ENCODE measurements at places on chromosomes 13 and 19.

DNA sequence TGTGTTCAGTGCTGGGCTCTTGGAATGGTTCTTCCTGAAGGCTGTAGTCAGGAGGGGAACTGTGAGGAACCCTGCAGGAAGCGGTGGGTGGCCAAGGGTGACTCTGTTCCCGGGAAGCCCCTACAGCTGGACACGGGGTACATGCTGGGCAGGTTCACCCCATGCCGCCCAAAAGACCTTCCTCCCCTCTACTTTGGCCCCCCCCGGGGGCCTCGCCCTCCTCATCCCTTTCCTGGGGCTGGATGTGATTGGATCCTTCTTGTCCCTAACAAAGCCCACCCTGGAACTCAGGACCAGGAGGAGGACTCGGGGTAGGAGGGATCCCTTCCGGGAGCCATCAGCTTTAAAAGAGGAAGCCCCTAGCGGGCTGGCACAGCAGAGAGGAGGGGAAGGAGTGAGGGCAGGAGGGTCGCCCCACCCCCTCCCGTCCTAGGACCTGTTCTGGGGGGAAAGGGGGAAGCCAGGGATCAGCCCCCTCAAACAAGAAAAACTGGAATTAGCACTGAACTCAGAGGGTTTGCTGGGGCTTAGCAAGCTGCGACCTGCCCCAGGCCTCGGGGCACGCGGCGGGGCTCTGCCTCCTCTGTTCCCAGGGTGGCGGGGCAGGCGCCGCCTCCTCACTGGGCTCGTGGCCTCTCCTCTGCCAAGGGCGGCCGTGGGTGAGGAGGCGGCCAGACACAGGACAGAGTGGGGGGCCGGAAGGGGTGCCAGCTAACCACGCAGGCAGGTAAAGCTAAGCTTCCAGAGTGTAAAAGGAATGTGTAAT lies 4.0 kb downstream of the CEBPA start:
- DNase-seq = no peak

GRCh38 chr13:94548821-94549231 lies 47.1 kb downstream of the TGDS start:
- no peak for DNase-seq

- no peak for DNase-seq
These were observed 8.7 kb downstream of the RPL36 start for GRCh38 chr19:5698635-5699422.

DNA sequence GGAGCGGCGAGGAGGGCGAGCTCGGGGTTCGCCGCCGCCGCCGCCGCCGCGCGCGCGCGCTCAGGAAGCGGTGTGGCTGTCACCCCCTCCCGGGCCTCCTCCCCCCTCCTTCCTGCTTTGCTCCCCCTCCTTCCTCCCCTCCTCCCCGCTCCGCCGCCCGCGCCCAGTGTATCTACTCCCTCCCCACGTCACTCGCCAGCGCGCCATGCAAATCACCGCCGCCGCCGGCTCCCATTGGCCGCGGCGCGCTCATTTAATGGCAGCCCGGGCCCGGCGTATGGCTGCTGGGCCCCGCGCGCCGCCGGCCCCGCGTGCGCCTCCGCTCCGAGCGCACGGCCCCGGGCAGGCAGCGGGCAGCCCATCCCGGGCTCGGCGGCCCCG lies 335 bp upstream of the SOX1 start:
- DNase-seq = peak; percentile 18

GRCh38 chr13:72696579-72696978 lies 30.9 kb downstream of the MZT1 start:
- DNase-seq = peak; percentile 31

GRCh38 chr13:38582133-38582532 lies 104.7 kb upstream of the FREM2 start:
- peak; percentile 67 for DNase-seq

DNA sequence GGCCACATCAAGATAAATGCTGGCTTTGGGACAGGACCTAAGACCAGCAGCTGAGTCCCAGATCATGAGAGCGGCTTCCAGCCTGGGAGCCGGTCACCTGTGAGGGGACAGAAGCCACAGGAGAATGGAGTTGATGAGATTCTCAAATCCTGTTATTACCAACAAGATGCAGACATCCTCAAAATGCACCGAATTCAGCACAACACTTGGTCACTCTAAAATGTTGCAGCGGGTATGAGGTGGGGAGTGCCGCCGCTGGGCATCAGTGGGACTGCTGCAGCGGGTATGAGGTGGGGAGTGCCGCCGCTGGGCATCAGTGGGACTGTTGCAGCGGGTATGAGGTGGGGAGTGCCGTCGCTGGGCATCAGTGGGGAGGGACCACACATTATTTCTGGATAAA lies 21.2 kb downstream of the RANBP3 start:
- DNase-seq = no peak

- DNase-seq = peak; percentile 50
These were observed 68.9 kb downstream of the FREM2 start for GRCh38 chr13:38755793-38756192.

- peak; percentile 44 for DNase-seq
These were observed 22.1 kb downstream of the CAPN12 start for GRCh38 chr19:38721979-38722773.

GRCh38 chr13:112772929-112773328 lies 83.1 kb downstream of the ATP11A start:
- no peak for DNase-seq

- DNase-seq = no peak
These were observed 4.3 kb upstream of the RLN3 start for GRCh38 chr19:14023404-14024235.

DNA sequence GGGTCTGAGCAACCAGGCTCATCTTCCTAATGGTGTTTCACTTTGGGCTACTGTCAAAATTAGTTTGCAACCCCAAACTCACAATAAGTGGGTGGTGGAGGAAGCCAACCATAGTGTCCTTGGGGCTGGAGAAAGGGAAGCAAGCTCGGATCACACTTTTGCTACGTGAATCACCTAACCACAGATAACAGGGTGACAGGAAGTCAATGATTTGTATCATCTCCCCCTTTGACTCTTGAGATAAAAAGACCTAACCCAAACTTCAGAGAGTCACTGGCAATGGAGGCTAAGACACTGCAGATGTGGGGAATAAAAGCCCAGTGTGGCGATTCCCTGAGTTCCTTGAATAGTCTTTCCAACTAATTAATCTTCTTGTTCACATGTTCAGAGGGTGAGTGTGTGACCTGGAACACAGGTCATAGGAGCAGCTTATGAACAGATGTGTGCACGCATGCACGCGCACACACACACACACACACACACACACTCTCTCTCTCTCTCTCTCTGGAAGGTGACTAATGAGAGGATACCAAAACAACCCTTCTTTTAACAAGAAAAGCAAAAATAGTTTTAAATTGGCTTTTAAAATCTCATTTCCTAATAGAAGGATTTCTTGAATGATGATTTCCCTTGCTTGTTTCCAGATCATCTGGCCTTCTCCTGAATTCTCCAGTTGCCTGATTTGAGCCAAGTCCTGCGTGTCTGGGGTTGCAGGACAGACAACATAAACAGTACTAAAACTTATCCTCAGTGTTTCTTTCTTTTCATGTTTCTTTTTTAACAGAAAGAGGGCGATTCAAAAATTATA lies 21.2 kb upstream of the DOCK9 start:
- no peak for DNase-seq

DNA sequence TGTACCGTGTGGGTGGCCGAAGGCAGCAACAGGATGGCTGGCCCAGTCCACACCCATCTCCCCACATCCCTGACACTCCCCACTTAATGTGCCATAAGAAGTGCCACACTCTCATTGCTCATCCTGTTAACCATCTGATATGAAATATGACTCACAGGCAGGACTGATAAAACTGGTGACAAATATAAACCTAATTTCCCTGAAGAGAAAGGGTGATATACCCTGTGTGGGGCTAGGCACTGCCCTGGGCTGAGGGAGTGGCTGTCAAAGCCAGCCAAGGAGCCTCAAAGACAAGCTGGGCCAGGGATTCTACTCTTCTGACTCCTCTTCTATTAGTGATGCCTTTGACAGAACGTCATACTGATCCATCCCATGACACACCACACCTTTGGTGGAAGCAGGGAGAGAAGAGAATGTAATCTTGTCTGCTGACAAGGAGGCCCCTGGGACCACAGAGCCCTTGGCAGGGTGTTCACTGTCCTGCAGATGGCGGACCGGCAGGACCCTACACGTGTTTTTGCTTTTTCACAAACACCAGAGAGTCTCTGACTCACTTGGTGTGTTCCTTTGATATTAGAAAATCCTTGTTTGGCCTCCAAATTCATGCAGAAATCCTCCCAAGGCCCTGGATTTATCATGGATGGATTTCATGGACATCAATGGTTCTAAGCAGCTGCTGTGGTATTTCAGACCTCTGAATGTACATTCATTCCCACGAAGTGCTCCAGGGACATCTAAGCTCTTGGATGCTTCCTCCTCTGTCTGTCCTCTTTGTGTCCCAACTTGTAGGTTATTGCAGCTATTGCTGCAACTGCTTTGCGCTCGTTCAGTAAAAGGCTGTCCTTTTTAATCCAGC lies 98.0 kb upstream of the WASF3 start:
- DNase-seq = peak; percentile 78

DNA sequence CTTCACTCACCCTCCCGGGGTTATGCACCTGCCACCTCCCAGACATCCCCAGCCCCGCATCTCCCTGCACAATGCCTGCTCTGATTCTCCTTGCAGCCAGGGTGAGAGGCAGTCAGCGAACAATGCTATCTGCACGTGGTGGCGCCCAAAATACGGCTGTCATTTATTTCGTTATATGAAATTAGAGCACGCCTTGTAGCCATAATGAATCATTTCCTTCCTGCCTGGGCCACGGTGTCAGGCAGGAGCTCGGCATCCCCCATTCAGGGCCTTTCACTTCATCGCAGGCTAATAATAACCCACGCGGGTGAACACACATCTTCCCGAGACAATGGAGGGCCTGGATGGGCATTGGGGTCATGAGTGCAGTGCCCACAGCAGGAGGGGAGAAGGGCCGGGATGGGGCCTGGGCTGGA lies 143.8 kb upstream of the ZNF507 start:
- DNase-seq = no peak

DNA sequence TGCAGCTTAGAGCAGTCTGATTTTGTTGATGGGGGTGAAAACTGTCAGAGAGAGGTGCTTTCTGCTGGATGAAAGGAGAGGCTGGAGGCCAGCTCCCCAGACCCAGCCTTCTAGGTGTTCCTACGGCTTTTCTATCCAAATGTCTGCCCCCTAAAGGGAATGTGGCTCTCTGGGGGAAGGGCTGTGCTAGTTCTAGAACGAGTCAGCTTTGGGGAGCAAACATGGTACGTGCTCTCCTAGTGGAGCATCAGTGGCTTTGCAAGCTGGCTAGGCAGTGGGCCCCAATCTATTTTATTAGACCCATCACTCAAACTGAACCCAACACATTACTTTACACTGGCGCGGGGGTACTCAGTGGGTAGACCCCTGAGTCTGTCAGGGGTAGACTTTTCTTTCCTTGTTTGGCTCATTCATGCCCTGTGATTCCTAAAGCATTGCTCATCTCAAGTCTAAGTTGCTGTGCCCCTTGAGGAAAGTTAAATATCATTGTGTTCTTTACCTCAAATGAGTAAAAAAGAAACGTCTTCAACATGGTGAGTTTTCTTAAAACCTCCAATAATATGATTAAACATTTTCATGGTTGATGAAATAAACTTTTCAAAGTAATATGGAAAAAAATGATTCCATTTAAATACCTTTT lies 254.9 kb downstream of the DLEU7 start:
- DNase-seq = no peak

DNA sequence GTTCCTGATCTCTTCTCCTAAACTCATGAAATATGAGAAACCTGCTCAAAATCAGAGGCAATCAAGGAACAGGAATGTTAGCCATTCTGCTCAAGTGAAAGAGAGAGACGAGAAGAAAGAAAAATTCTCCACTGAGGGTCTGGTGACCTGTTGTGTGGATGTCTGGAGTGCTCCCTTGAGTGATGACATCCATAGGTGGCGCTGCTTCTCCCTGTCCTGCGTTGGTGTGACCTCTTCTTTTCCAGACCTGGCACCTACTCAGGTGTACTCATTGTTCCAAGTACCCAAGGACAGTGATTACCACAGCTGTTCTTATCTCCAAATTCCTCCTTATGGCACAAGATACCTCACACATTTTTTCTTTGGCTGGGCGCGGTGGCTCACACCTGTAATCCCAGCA lies 4.0 kb downstream of the ZNF223 start:
- no peak for DNase-seq

DNA sequence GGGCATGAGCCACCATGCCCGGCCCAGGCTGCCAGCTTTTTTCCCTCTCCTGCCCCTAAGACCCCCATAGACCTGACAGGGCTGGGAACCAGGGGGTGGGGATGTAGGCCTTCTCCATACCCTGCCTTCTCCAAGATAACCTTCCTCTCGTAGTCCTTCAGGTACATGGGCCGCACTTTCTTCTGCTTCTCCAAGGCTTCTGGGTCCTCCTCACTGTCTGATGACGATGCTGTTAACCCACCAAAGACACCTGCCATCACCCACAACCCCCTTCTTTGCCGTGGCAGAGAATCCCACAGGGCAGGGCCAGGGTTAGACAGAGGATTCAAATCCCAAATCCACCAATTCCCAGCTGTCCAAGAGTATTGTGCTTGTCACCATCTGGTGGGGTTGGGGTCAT lies 3.2 kb downstream of the KRI1 start:
- no peak for DNase-seq

- no peak for DNase-seq
These were observed 284.2 kb downstream of the TBC1D4 start for GRCh38 chr13:75197803-75198202.

Data from myocyte (in vitro differentiated cells).